ENCODE measurements at places on chromosomes 13 and 19.

- no peak for DNase-seq
These were observed 13.6 kb upstream of the DACT3 start for GRCh38 chr19:46674416-46675178.

- DNase-seq: no peak
These were observed 34.1 kb upstream of the POMP start for GRCh38 chr13:28624707-28625432.

- DNase-seq: no peak
These were observed 13.1 kb downstream of the DCAF15 start for GRCh38 chr19:13965377-13965896.

DNA sequence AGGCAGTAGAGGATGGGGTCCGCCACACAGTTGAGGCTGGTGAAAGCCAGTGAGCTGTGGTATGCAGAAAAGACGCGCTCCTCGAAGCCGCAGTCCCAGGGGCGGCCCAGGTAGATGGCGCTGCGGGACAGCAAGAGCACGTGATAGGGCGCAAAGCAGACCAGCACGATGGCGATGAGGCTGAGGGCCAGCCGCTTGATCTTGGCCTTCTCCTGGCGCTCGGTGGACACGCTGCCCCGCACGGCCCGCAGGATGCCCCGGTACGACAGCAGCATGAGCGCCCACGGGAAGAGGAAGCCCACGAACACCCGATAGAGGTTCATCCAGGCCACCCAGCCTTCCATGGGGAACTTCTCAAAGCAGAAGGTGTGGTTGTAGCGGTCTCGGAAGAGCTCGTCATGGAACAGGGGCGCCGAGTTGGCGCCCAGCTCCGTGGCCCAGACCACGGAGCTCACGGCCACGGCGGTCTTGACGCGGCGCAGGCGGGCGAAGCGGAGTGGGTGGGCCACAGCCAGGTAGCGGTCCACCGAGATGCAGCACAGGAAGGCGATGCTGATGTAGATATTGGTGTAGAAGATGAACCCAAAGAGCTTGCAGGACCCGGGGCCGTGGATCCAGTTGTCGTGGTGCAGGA lies 6.5 kb upstream of the OPA3 start:
- DNase-seq: peak; percentile 47

DNA sequence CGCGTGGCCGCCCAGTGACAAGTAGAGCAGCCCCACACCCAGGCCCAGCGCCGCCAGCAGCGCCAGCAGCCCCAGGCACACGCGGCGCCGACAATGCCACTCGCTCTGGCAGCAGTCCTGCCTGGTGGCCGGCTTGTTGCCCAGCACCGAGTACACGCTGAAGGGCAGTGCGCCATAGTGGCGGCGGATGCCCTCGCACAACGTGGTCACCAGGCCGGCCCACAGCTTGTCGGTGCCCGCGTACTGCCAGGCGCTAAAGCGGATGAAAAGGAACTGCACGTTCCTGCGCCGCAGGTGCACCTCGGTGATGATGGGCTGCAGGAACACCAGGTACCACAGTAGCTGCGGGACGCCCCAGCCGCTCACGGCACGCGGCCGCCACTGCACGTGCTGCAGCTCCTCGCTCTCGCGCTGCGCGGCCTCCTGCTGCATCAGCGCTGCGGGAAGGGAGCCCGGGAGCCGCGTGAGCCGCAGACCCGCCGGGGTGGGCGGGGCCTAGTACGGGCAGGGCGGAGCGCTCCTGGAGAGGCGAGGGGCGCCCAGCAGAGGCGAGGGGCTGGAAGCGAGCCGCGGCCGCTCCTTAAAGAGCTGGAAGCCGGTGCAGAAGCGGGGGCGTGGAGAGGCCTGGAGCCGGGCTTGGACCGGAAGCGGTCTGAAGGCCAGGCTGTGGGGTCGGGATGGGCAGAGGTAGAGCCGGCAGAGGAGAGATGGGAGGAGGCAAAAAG lies 7.3 kb downstream of the NKPD1 start:
- no peak for DNase-seq

DNA sequence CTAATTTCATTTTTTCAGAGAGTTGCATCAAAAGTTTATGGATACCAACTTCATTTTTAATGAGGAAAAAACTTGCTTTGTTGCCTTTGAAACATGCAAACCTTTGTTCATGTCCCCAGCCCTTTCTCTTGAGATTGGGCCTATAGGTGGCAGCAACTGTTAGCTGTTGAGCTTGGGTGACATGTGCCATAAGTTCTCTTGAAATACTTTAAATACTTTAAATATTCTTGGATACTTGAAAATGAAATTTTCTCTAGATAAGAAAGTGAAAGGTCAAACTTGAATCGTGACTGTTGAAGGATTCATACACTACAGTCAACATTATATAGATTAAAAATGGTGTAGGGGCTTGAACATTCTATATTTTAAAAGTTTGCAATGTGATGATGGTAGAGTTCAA lies 294.9 kb downstream of the NDFIP2 start:
- DNase-seq: peak; percentile 70

GRCh38 chr13:97875911-97876310 lies 77.6 kb upstream of the IPO5 start:
- DNase-seq: no peak

- no peak for DNase-seq
These were observed 155.0 kb downstream of the CYSLTR2 start for GRCh38 chr13:48808683-48809082.

GRCh38 chr19:54684527-54684926 lies 21.7 kb downstream of the LILRB4 start:
- peak; percentile 68 for DNase-seq

DNA sequence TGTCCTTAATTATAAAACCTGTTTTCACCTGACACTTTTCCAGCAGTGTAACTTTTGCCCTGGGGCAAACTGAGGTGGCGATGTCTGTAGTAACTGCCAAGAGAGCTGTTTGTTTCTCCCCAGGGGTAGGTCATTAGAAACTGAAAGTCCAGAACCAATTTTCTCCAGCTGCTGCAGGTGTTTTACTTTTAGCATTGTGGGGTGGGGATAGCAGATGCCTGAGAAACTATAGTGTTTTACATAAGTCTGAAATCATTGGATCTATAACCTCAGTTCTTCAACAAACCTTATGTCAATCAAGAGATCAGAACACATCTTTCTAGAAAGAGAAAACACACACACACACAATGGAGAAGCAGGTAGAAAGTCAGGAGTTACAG lies 92.7 kb downstream of the LHFPL6 start:
- DNase-seq: no peak

GRCh38 chr13:112756511-112756966 lies 66.7 kb downstream of the ATP11A start:
- no peak for DNase-seq

- DNase-seq: no peak
These were observed 1321.8 kb upstream of the PCDH9 start for GRCh38 chr13:68551701-68552522.

GRCh38 chr13:24516919-24517318 lies 4.3 kb upstream of the PARP4 start:
- no peak for DNase-seq

DNA sequence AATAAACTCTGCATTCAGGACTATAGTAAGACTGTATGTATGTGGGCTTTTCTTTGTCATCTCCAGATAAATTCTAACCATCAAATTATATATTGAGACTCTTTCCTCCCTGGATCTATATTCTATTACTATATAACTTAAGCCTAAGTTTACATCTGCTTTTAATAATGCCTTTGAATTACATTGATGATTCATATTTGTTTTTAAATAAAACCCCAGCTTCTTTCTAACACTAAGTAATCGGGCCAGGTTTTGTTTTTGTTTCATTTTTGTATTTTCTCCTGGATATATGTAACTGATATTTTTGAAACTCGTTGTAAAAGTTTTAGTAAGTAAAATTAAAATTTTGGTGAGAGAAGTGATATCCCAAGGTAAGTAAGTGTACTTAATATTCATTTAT lies 1599.1 kb downstream of the PCDH9 start:
- no peak for DNase-seq

- DNase-seq: no peak
These were observed 1044.4 kb downstream of the UQCRFS1 start for GRCh38 chr19:28168557-28168956.

GRCh38 chr19:2424686-2425621 lies 2.4 kb downstream of the TIMM13 start:
- no peak for DNase-seq

DNA sequence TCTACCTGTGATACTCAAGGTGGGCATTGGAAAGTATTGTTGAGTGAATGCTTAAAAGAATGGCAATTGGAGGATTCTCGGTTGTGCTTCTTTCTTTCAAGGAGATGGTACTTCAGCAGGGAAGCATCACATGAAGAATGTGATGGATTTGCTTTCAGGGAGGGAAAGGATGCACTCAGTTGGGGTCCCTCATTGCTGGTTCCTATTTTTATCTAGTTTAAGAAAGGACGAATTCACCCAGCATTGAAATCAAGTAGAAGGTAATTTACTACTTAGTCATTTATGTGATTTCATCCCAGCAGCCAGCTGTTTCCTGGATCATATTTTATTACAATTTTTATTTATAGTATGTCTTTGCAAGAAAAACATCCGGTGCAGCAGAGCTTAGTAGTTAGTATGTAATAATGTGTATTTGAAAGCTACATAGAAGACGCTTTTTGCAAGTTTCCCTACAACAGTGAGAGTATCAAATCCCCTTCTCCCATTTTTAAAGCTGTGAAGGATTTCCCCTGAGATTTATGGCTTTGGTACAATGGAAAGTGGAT lies 417.9 kb downstream of the GPC5 start:
- DNase-seq: peak; percentile 27

DNA sequence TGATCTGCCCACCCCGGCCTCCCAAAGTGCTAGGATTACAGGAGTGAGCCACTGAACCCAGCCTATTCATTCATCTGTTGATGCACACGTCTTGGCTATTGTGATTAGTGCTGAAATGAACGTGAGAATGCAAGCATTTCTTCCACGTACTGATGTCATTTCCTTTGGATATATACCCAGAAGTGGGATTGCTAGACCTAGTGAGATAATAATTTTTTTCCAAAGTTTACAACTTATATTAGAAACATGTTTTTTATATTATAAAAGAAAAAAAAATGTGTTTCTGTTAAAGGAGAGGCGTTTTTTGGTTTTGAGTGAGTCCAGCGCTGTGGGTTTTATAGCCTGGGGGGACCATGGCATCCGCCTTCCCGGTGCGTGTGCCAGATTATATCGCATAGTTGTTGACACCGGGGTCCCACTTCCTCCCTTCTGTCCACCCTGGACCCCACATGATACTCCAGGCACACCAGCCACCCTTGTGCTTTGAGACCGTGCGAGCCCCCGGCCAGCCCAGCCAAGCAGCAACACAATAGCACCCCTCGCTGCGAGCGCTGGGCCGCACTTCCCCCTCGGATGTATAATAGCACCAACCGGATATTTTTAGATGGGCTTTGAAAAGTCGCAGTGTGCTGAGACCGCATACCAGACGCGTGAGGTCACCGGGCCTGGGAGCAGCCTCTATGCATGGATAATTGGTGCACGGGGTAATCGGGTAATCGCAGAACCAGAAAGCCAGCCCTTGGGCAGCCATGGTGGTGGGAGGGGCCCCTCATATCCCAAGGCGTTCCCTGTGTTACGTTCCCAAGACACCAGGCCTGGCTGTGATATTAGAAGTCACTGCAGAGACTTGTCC lies 59.6 kb downstream of the MYO9B start:
- DNase-seq: peak; percentile 100

DNA sequence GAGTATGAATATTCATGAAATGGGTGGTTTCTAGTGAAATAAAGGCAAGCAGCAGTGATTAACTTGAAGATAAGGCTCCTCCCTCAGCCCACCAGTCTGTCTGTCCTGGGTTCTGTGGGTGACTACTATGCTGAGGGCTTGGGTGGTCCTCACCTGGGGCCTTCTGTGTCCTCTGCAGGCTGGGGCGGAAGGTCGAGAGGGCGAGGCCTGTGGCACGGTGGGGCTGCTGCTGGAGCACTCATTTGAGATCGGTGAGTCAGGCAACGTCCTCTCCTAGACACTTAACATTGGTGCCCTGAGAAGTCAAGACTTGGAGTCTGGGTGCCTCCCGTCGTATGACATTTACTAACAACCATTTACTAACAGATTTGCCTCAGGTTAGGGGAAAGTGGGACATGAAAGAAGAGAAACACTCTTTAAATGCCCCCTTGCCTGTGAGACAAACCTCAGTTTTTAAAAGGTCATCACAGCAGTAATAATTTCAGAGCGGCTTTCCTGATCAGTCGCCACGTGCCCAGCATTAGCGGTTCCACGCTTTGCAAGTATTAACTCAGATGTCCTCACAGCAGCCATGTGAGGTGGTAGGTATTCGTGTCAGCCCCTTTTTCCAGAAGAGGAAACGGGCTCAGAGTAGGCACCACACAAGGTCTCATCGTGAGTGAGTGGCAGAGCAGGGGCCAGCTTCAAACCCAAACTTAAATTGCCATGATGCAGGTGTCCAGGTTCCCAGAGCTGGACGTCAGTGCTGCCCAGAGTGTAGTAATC lies 1.3 kb upstream of the GARIN5A start:
- no peak for DNase-seq

DNA sequence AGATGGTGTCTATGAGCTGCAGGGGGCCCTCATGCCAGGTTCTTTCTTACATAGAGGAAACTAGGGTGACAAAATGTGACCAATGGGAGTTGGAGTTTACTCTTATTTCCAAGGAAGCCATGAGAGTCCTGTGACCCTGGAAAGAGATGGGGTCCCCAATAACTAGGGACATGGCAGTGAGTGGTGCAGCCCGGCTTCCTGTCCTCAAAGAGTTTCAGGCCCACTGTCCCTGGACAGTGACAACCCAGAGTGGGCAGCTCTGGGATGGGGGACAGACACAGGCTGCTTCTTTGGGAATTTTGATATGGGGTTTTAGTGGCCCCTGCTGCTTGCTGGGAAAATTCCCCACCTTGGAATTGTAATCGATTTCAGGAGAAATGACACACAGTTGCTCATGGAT lies 8.4 kb upstream of the IGFL1 start:
- no peak for DNase-seq

DNA sequence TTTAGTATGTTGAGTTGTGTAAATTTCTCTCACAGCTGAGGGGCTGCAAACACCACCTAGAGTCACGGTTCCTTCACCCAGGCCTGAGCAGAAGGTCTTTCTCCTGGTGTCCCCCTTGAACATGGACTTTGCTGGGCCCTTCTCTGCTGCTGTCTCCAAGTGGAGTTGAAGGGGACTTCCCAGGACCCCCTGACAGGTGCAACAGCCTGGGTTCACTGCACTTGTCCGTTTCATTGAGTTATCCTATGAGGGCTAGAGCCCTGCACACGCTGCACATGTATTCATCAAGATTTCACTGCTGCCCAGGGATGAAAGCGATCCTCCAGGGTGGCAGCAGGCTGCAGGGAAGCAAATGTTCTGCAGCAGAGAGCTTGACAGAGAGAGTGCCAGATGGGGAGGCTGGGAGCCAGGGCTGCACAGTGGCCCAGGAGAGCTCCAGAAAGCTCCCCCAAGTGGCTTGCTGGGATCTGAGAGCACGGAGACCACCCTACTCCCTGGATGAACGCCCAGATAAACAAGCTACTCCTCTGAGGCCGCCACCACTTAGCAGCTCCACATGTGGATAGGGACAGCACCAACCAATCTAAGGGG lies 10.3 kb downstream of the TMEM272 start:
- DNase-seq: peak; percentile 11

GRCh38 chr19:39351537-39352064 lies 9.4 kb downstream of the SAMD4B start:
- peak; percentile 51 for DNase-seq

DNA sequence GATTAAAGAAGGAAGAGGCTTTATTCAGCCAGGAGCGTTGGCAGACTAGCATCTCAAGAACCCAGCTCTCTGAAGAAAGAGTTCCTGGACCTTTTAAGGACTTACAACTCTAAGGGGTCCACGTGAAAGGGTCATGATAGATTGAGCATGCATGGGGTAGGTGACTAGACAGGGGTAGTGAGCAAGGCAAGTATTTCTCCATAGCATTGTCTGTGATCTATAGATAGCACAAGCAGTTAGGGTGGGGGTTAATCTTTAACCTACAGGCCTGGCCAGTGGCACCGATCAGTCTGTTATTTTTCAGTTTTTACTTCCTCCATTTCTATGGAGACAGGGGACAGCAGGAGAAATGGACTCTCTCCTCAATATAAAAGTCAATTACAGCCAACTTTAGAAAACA lies 983.7 kb downstream of the SLITRK1 start:
- no peak for DNase-seq
